HuH-7.5 (cell line): ENCODE measurements at places on chromosomes 6 and 20.
A peak's percentile ranks its signal among the peaks of the same experiment; 100 is the strongest.

DNA sequence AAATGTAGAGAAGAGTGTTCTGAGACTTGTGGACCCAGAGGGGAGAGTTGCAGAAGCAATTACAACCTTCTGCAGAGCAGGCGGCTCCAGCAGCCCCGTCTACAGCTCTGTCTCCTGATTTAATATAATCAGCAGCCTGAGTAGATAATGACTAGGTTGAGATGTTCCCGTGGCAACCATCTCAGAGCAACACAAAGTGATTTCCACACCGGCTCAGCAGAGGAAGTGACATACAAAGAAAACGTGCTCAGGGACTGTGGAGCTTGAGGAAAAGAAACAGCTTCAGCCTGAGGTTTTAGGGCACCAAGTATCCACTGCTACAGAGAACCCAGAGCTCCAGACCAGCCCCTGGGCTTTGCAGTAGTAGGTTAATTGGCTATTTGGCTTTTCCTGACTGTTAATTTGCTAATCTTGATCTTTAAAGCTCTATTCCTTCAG lies 136.4 kb downstream of the MTFR2 start:
- DNase-seq: no peak

- DNase-seq: peak; percentile 31
These were observed 35.1 kb upstream of the CCN6 start for GRCh38 chr6:112018619-112019416.

DNA sequence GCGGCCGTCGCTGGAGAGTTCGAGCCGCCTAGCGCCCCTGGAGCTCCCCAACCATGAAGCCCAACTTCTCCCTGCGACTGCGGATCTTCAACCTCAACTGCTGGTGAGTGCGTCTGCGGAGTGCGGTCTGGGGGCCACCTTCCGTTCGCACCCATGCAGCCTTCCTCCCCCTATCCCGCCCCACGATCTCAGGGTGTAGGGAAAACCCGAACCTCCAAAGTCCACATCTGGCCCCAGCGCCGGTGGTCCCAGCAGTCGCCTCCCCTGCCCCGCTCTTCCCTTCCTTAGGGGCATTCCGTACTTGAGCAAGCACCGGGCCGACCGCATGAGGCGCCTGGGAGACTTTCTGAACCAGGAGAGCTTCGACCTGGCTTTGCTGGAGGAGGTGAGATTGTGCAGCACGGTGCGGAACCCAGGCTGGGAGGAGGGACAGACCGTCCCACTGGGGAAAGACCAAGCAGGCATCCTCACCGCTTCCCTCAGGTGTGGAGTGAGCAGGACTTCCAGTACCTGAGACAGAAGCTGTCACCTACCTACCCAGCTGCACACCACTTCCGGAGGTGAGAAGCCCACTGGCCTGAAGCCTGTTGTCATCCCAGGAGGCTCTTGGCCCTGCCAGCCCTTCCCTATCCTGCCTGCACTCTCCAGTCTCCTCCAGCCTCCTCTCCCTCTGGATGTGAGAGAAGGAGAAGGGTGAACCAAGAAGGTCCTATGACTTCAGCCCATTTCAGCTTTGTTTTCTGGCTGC lies 719 bp downstream of the SMPD2 start:
- peak; percentile 70 for DNase-seq

DNA sequence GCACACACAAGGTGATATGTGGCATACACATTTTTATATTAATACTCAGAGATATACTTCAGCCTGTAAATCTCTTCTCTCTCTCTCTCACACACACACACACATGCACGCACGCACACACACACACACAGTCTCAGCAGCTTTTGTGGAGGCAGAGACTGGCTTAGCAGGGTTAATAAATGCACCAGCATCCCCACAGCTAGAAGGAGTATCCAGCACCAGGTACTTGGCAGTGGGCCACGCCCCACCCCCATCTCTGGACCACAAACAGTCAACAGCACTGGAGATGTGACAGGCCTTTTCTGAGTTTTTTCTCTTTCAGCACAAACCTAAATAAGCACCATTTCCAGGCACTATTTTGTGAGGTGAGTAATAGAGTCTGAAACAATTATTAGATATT lies 47.3 kb upstream of the LRFN2 start:
- no peak for DNase-seq

GRCh38 chr6:106974336-106974998 lies at the start of gene CD24:
Gene CD24, minus strand, starts transcription at chr6:106974729. Its CDS starts 83 bp downstream, at chr6:106974646.
- DNase-seq: peak; percentile 66

DNA sequence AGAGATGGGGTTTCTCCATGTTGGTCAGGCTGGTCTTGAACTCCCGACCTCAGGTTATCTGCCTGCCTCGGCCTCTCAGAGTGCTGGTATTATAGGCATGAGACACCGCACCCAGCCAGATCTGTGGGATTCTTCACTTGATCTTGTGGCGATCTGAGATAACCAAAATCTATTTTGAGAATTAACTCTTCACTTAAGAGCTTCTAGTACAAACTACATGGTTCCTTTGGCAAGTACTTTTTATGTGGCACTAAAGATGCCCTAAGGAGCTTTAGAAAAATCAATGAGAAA lies 37.8 kb upstream of the TFB1M start:
- DNase-seq: no peak

DNA sequence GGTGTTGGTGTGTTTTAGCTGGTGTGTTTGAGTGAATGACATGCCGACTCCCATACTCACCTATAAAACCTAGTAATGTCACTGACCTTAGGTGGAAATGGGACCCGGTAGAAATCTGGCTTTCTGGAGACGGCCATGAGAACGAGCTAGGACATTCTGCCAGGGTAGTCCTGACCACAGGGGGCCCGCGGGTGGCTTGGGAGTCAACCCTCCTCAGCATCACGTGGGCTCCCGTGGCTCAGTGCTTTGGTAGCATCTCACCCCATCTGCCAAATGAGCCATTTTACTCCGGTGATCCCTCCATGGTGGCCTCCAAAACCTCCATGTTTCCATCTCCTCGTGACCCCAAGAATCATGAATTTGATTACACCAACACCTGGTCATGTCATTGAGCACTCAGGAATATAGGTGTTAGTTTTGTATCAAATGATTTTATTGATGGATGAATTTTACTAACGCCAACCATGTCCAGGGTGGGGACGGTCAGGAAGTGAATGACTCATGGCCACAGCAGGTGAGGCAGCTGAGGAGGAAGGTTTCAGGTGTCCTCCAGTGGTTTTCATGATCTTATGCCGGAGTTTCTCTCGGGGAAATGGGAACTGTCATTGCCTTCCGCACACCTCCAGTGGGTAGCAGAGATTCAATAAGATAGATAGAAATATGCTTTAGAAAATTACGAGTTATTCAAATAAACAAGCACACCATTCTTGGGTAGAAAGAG lies 195.0 kb downstream of the SYNDIG1 start:
- no peak for DNase-seq

DNA sequence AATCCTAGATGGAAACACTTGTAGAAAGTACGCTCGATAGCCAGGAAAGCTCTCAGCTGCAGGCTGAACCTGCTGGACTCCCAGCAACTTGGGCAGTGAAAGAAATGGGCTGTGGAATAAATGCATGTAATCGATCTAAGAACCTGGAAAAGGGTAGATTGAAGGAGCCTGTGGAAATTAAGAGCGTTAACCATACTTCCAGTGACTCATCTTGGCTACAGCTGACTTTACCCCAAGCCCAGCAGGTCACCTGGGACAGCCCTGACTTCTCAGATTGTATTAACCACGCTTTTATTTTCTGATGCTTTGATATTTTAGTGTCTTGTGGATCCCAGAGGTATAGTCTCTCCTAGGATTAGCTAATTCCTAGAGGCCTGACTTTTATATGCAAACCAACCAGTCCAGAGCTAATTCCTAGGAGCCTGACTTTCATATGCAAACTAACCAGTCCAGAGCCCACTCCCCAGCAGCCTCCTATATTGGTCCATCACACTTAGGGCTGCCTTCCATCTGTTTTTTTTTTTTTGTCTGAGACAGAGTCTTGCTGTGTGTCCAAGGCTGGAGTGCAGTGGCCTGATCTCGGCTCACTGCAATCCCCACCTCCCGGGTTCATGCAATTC lies 86.3 kb downstream of the GMPR start:
- DNase-seq: no peak

- DNase-seq: no peak
These were observed 3.0 kb upstream of the DLGAP4 start for GRCh38 chr20:36303020-36303595.

GRCh38 chr20:16475225-16475624 lies 98.0 kb downstream of the KIF16B start:
- DNase-seq: peak; percentile 8

- DNase-seq: no peak
These were observed 32.1 kb upstream of the MANEA start for GRCh38 chr6:95545226-95545625.

- DNase-seq: no peak
These were observed 136.8 kb upstream of the PTPRK start for GRCh38 chr6:128657181-128657580.

- DNase-seq: no peak
These were observed 223.4 kb downstream of the PREX1 start for GRCh38 chr20:48604426-48604825.

DNA sequence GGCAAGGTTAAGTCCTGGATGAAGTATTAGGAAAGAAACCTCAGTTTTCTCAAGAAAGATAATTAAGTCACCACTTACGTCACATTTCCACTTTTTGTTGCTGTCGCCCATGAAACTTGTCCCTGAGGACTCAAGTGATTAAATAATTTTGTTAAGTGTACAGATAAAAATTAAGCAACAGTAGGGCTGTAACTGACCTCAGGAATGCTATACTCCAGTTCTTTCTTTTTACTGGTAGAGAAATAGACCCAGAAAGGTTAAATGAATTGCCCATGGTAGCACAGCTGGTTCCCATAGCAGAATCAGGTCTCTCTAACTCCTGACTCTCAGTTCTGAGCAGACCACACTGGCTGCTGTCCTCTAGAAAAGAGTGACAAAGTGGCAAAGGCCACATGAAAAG lies 54.5 kb downstream of the CLIC5 start:
- no peak for DNase-seq

- no peak for DNase-seq
These were observed 6.1 kb upstream of the ULBP3 start for GRCh38 chr6:150075034-150075421.

DNA sequence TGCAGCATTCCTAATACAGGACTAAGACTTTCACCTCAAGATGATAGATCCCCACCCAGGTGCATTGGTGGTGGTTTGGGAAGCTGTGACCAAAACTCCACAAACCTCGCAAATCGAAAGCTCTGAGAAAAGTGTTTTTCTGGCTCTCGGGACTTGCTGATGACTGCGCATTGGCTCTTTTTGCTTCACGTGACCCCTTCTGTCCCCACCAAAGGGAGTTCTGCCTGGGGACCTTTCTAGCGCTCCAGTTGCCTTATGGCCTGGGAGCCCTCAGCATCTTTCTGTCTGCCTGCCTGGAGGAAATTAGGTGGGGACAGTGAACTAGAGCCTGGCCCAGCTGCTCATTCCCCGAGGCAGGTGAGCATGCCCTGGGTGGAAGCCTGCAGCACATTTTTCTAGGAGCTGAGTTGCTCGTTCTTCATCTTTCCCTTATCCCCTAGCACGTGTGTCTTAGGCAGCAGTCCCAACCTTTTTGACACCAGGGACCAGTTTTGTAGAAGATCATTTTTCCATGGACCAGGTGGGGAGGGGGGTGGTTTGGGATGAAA lies 90.2 kb downstream of the TXNDC5 start:
- DNase-seq: no peak

- DNase-seq: no peak
These were observed 559.2 kb upstream of the FLRT3 start for GRCh38 chr20:14896569-14896968.

- no peak for DNase-seq
These were observed 80.8 kb downstream of the PTPRK start for GRCh38 chr6:128439627-128440026.

DNA sequence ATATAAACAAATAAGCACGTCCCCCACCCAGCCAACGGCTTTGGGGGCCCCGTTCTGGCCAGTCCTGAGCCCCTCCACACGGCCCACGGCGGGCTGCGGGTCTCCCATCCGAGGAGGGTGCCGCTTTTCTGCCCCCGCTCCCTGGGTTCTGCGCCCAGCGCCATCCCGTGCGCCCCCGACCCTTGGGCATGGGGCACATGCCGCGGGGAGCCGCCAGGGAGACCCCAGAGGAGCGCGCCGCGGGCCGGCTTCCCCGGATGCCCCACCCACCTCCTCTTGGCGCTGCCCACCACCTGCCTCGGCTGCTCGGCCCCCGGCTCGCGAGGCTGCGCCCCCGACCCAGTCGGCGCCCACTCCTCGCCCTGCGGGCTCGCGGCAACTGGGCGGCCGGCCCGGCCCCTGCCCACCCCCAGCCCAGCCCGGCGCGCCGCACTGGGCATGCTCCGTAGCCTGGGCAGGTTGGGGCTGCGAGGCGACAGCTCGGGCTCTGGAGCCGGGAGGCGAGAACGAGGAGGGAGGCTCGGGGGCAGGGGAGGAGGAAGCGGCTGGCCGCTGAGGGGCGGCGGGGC lies 570 bp upstream of the PLCB4 start:
- peak; percentile 60 for DNase-seq

DNA sequence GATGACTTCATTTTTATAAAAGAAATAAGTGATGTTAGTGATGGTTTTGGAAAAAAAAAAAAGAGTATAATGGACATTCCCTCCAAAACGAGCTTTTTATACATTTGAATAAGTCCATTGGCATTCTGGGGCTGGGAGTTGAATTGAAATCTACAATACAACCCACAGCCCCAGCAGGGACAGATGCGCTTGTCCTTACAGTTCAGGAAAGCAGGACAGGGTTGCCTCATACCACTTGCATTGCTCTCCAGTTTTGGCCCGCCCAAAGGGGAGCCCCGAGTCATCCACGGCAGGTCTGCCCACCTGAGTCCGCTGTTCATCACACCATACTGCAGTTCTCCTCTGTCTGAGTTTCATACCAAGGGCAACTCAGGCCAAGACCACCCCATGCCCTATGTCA lies 46.2 kb downstream of the VAPB start:
- no peak for DNase-seq

GRCh38 chr6:352896-353470 lies 38.6 kb upstream of the IRF4 start:
- no peak for DNase-seq

- no peak for DNase-seq
These were observed 28.4 kb downstream of the VAPB start for GRCh38 chr20:58417438-58417837.

- DNase-seq: peak; percentile 95
These were observed at the start of gene DNMT3B for GRCh38 chr20:32761831-32762753. Gene DNMT3B, plus strand, starts transcription at chr20:32762385. Its CDS starts 17,939 bp downstream, at chr20:32780324.

- no peak for DNase-seq
These were observed 43.5 kb upstream of the NFATC2 start for GRCh38 chr20:51586005-51586440.

GRCh38 chr6:30151580-30151979 lies 9.4 kb downstream of the TRIM10 start:
- no peak for DNase-seq

- no peak for DNase-seq
These were observed 15.7 kb downstream of the BMP7 start for GRCh38 chr20:57250607-57251343.

- DNase-seq: no peak
These were observed 6.1 kb downstream of the GLP1R start for GRCh38 chr6:39054577-39055142.

DNA sequence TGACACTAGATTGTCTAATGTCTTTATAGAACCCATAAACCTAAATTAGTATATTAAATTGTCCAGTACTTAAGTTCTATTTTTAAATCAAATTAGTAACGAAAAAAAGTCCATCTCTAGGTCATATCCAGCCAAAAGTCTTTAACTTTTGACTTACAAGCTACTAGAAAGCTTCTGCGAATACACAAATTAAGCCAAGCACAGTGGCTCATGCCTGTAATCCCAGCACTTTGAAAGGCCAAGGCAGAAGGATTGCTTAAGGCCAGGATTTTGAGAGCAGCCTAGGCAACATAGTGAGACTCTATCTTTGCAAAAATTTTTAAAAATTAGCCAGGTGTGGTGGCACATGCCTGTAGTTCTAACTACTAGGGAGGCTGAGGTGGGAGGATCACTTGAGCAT lies 420.4 kb upstream of the PLCB4 start:
- no peak for DNase-seq

- no peak for DNase-seq
These were observed 19.1 kb downstream of the GNAS start for GRCh38 chr20:58871533-58872102.
